Bronchial epithelial cell (primary cell): ENCODE measurements at places on chromosomes 12 and 14. TPM values are rescaled to one million over a fixed set of nuclear protein-coding genes. Genes with fewer than 3 reads are reported as not detected.

DNA sequence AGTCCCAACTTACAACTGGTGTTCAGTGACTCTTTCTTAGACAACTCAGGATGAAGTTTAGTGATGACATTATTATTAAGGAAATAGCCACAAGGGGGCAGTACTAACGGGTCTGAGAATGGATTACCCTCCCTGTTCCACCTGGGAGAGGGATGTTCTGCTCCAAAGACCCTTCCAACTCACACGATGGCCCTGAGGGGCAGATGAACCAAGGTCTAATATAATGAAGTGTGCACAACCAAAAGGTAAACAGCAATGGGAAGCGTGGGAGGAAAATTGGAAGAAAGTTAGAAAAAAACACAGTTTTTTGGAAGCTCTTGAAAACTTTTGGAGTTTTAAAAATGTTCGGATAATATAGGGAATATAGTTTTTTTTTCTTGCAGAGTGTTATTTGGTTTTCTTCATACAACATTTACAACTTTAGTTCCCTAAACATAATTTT lies 24.0 kb downstream of the FGF6 start:
- DNase-seq, result peak; percentile 38

- DNase-seq, result no peak
These were observed 14.5 kb downstream of the WSB2 start for GRCh38 chr12:118046430-118046829.

GRCh38 chr12:67025543-67026114 lies 243.5 kb upstream of the CAND1 start:
- DNase-seq, result peak; percentile 38

The EID3 gene
- 1.9 and 2.4 TPM in 2 replicates for total RNA-seq

The MYG1 gene
- 24.3 and 29.7 TPM in 2 replicates for total RNA-seq

The PRPF39 gene
- 23.4 and 26.9 TPM in 2 replicates for total RNA-seq

DNA sequence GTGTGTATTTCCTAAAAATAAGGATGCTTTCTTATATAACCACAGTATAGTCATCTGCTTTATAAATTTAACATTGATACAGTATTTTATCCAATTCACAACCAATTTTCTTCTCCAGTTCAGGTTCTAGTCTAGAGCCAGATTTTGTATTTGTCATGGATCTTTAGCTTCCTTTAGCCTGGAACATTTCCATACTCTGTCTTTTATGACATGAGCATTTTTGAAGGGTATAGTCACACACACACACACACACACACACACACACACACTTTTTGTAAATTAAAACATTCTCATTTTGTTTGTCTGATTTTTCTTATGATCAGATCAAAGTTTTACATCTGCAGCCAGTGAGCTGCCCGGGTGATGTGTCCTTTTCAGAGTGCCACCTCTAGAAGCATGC lies 25.4 kb downstream of the CGRRF1 start:
- DNase-seq, result no peak

- no peak for DNase-seq
These were observed 73.9 kb upstream of the PLEKHA5 start for GRCh38 chr12:19055589-19055988.

GRCh38 chr12:104414581-104415341 lies 42.0 kb upstream of the CHST11 start:
- peak; percentile 49 for DNase-seq

The SRGAP1 gene
- total RNA-seq, result 4.5 and 6.1 TPM in 2 replicates

- peak; percentile 35 for DNase-seq
These were observed 30.5 kb upstream of the PLEKHG3 start for GRCh38 chr14:64673748-64674147.

- DNase-seq, result no peak
These were observed 31.1 kb downstream of the SLC38A4 start for GRCh38 chr12:46794593-46795190.

- DNase-seq, result peak; percentile 56
These were observed 101.1 kb upstream of the DCD start for GRCh38 chr12:54749191-54749818.

The SLC15A5 gene
- total RNA-seq, result under 0.01 TPM in 1 of 2 replicates, not detected in the other

The OASL gene
- 0.79 and 7.9 TPM in 2 replicates for total RNA-seq

The WNT5B gene
- total RNA-seq, result 0.77 and 0.79 TPM in 2 replicates

- peak; percentile 7 for DNase-seq
These were observed 1482.5 kb upstream of the TMEM132C start for GRCh38 chr12:126784328-126784921.

DNA sequence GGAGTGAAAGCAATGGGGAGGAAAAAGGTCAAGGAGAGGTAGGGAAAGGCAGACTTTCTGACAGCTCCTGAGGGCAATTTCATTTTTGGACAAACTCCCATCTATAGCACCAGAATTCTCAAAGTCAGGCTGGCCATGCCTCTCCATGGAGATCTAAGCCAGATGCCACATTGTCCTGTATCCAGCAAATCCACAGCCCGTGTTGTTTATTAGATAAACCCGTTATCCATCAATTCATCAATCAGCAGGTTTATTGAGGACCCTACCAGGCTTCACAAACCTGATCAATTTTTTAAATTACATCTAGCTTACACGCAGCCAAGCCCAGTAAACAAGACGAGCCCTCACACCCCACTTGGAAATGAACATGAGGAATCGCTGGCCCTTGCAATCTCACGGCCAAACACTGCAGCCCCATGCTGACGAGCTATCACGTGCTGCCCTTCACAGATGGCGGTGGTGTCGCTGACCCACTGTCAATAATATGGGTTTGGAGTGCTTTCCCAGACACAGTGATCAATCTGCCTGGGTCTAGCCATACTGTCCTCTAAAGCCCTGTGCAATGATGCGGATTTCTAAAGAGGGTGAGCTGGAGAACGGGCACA lies 332.9 kb downstream of the DPF3 start:
- DNase-seq, result no peak

The PRH2 gene
- total RNA-seq, result 0.38 TPM in 1 of 2 replicates, not detected in the other

The SYNDIG1L gene
- total RNA-seq, result under 0.01 TPM in 1 of 2 replicates, not detected in the other

The PGAM5 gene
- 55.0 and 80.3 TPM in 2 replicates for total RNA-seq
